Progenitor cell of endocrine pancreas (in vitro differentiated cells): ENCODE measurements at places on chromosomes 6 and 20. TPM values are rescaled to one million over a fixed set of nuclear protein-coding genes. Genes with fewer than 3 reads are reported as not detected.

DNA sequence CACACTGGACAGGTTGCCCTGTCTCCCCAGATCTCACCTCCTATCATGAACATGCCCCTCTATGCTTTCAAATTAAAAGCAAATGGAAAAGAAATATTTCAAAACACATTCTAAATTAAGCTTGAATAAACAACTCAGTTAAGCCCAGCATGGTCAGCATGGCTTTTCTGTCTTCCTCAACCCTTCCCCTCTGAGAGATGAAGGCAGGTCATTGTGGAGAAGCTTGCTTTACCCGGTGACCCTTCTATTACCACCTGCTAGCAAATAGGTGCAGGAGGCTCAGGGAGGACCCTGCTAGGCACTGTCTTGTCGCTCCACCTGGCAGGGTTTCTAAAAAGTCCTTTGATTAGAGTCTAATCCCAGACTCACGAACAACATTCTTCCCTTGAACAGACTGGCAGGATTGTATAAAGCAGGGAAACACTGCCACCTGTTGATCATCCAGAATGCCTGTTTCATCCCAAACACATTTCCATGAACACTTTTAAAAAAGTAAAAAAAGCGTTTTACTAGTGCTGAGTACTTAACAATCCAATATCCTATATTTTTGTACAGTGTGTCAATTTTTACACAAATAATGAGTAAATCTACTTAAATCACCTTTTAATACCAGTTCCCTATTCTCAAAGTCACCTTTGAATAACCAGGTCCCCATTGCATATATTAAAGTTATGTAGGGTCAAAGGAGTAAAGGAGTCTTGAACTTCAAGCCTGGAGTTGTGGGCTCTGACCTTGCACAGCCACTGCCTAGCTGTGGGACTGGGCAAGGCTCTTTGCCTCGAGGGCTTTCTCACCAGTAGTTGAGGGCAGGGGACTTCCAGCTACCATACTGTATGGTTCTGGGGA, 75.5 kb downstream of the GPR6 start:
- H3K27ac ChIP-seq: no peak overlapping the region
- no peaks in the 10 kb centered on the region for H3K36me3 ChIP-seq
- no peak for DNase-seq
- no peak overlapping the region for H3K4me3 ChIP-seq

TRIM10 gene
- total RNA-seq: not detected in 2 replicates

- H3K4me1 ChIP-seq: no peaks in the 10 kb centered on the region
- DNase-seq: no peak
- no peak overlapping the region for H3K4me3 ChIP-seq
- no peak overlapping the region for H3K27ac ChIP-seq
- no peaks in the 10 kb centered on the region for H3K36me3 ChIP-seq
These were observed 4.1 kb downstream of the SLC22A7 start for GRCh38 chr6:43302126-43302525.

- peaks cover 20% of the 10 kb centered on the region for H3K4me1 ChIP-seq
- no peaks in the 10 kb centered on the region for H3K36me3 ChIP-seq
- no peaks in the 10 kb centered on the region for H3K27me3 ChIP-seq
- H3K4me3 ChIP-seq: no peak overlapping the region
These were observed 160.4 kb downstream of the ZFP64 start for GRCh38 chr20:52031206-52031562.

DNA sequence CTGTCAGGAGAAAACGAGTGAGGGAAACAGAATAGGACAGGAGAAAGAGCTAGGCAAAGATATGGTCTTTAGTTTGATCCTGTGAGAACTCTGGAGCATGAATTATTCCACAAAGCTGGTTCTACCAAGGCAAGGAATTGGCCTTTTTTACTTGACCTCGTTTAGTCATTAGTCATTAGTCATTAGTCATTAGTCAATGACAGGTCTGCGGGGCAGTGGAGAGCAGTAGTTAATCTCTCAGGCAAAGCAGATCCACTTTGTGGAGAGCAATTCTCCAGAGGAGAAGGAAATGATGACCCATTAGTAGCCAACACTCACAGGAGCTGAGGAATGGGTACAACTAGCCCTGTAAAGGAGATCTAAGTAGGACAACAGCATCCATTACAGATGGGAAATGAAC, 22.0 kb upstream of the ABCC10 start:
- H3K4me3 ChIP-seq: no peak overlapping the region
- DNase-seq: no peak
- no peaks in the 10 kb centered on the region for H3K27me3 ChIP-seq

DNA sequence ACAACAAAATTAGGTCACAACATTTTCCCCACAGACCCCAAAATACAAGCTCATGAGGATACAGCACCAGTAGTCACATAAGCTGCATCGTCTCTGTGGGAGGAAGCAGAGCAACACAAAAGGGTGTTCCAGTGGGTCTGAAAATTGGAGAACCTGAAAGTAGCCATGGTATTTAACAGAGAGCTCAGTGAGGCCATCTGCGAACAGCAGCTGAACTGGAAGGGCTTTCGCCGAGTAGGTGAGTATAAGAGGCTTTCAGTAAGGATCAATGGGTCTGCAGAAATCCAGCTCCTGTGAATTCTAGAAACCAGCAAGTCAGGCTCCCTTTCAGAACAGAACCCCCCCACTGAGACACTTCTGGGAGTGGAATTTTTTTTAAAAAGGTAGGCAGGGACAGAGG, 120.0 kb upstream of the RREB1 start:
- no peak for DNase-seq
- H3K36me3 ChIP-seq: no peaks in the 10 kb centered on the region
- H3K27ac ChIP-seq: no peak overlapping the region
- H3K4me1 ChIP-seq: no peaks in the 10 kb centered on the region
- H3K27me3 ChIP-seq: peaks cover 4% of the 10 kb centered on the region
- H3K4me3 ChIP-seq: no peak overlapping the region

- no peak overlapping the region for H3K27ac ChIP-seq
- no peak overlapping the region for H3K4me3 ChIP-seq
- H3K27me3 ChIP-seq: no peaks in the 10 kb centered on the region
- peaks cover 3% of the 10 kb centered on the region for H3K4me1 ChIP-seq
These were observed 342.0 kb downstream of the TBC1D32 start for GRCh38 chr6:120992257-120992656.

GRCh38 chr20:35120012-35120701, 27.0 kb downstream of the EDEM2 start:
- peaks cover 34% of the 10 kb centered on the region for H3K36me3 ChIP-seq
- no peak for DNase-seq
- H3K27me3 ChIP-seq: no peaks in the 10 kb centered on the region
- peak overlapping the region; percentile 27 for H3K27ac ChIP-seq
- no peaks in the 10 kb centered on the region for H3K4me1 ChIP-seq

DNA sequence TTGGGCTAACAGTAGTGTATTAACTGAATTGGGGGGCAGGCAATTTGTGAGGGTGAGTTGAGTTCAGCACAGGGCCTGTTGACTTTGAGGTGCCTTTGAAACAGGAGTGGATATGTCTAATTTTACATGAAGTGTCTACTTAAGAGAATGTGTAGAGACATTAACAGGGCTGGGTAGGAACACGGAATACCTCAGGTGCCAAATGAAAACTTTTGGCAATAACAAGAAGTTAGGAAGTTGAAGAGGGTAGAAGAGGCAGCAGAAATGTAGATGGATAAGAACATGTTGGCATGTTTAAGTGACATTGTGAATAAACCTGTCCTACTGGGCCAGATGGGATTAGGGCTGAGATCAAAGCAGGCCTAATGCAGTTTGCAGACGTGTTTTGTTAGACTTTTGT, 117.0 kb downstream of the SLC16A10 start:
- peaks cover 22% of the 10 kb centered on the region for H3K4me1 ChIP-seq
- no peak overlapping the region for H3K27ac ChIP-seq
- no peak for DNase-seq
- H3K36me3 ChIP-seq: no peaks in the 10 kb centered on the region
- H3K4me3 ChIP-seq: no peak overlapping the region

DNA sequence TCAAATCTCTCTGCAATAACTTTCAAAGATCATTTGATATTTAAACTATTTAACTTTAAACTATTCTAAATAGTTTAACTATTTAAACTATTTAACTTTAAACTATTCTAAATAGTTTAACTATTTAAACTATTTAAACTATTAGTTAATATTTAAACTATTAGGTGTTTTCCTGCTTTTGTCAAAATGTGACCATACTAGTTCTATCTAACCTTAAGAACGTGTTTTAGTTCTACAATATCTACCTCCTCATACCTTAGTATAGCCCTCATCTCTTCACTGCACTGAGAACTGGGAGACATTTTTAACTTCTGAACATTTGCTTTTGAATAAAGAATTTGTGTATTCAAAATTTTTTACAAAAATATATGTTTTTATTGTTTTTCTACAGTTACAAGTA, 429.1 kb downstream of the ADGRB3 start:
- no peaks in the 10 kb centered on the region for H3K27me3 ChIP-seq
- H3K27ac ChIP-seq: no peak overlapping the region
- peaks cover 2% of the 10 kb centered on the region for H3K4me1 ChIP-seq
- DNase-seq: no peak
- no peak overlapping the region for H3K4me3 ChIP-seq
- H3K36me3 ChIP-seq: no peaks in the 10 kb centered on the region

RHAG gene
- not detected in 2 replicates for total RNA-seq

OR2H2 gene
- not detected in 2 replicates for total RNA-seq

GRCh38 chr20:57790176-57790575, 80.4 kb upstream of the PMEPA1 start:
- no peak overlapping the region for H3K27ac ChIP-seq
- H3K27me3 ChIP-seq: peaks cover 12% of the 10 kb centered on the region
- H3K36me3 ChIP-seq: no peaks in the 10 kb centered on the region
- H3K4me3 ChIP-seq: no peak overlapping the region
- peaks cover 13% of the 10 kb centered on the region for H3K4me1 ChIP-seq

SGK1 gene
- 13.9 and 17.8 TPM in 2 replicates for total RNA-seq

DNA sequence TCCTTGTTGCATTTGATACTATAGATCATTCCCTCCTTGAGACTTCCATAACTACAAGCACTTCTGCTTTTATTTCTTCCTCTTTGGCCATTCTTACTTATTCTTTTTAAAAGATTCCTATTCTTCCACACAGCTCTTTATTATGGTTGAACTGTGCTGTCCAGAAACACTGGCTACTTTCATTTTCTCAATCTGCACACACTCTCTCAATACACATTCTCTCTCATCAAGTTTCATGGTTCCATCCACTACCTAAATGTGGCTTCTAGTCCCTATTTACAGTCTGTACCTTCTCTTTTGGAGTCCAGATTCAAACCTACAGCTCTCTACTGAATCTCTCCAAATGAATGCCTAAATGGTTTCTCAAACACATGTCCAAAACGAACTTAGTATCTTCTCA, 214.3 kb upstream of the RSPO3 start:
- no peak for DNase-seq
- no peaks in the 10 kb centered on the region for H3K36me3 ChIP-seq
- H3K4me1 ChIP-seq: peaks cover 6% of the 10 kb centered on the region

RSPO3 gene
- total RNA-seq: 0.36 and 0.43 TPM in 2 replicates

- no peak overlapping the region for H3K27ac ChIP-seq
- H3K4me3 ChIP-seq: no peak overlapping the region
- no peak for DNase-seq
- H3K4me1 ChIP-seq: no peaks in the 10 kb centered on the region
- no peaks in the 10 kb centered on the region for H3K36me3 ChIP-seq
- H3K27me3 ChIP-seq: peaks cover 6% of the 10 kb centered on the region
These were observed 15.8 kb upstream of the SIRPG start for GRCh38 chr20:1673424-1673823.

E2F1 gene
- 26.2 and 26.5 TPM in 2 replicates for total RNA-seq

DNA sequence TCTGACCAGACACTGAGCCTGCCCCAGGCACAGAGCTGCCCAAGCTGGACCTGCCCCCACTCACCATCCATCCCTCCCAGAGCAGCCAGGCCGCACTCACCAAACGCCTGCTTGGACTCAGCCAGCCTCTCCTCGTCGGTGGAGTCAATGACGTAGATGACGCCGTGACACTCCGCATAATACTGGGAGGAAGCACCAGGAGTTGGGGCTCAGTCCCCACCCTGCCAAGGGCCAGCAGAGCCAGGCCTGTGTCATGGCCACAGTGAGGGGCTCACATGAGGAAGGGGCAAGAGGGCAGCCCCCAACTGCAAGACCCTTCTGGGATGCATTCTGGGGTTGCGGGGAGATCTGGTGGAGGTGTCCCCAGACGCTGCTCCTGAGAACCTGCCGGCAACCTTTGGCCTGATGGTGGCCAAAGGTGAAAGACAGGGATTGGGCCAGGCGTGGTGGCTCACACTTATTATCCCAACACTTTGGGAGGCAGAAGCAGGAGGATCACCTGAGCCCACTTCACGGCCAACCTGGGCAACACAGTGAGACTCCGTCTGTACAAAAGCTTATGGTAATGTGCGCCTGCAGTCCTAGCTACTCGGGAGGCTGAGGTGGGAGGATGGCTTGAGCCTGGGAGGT, 5.6 kb downstream of the ARFRP1 start:
- no peak overlapping the region for H3K27ac ChIP-seq
- DNase-seq: no peak
- peaks cover 4% of the 10 kb centered on the region for H3K36me3 ChIP-seq
- H3K27me3 ChIP-seq: no peaks in the 10 kb centered on the region
- H3K4me1 ChIP-seq: peaks cover 5% of the 10 kb centered on the region

SLC4A11 gene
- 1.9 and 2.0 TPM in 2 replicates for total RNA-seq

DNA sequence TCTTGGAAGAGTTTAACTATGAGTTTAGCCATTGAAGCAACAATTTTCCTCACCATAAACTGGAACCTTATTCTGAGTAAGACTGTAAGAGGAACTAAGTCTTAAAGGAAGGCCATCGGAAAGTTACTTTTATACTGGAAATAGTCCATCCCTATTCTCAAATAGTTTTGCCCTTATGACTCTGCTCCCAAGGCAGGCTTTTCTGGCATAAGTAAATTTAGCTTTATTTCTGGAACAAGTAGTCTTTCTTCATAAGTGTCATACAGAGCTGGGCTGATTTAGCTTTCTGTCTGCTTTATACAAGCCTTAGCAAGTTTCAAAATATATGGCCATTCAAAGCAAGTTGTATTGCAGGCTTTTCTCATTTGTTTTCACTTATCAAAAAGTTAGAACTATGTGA, 328.1 kb downstream of the HACE1 start:
- no peak for DNase-seq
- H3K4me1 ChIP-seq: peaks cover 18% of the 10 kb centered on the region
- no peak overlapping the region for H3K27ac ChIP-seq
- no peak overlapping the region for H3K4me3 ChIP-seq
- no peaks in the 10 kb centered on the region for H3K27me3 ChIP-seq
- H3K36me3 ChIP-seq: no peaks in the 10 kb centered on the region

GRCh38 chr6:32190054-32190851, at the start of gene PBX2:
Gene PBX2, minus strand, starts transcription at chr6:32190202. Its CDS starts 287 bp downstream, at chr6:32189915.
- peak within 1 kb of the TSS; percentile 97 for H3K27ac ChIP-seq
- DNase-seq: no peak
- peaks cover 53% of the 10 kb centered on the region for H3K4me1 ChIP-seq
- H3K4me3 ChIP-seq: peak within 1 kb of the TSS; percentile 87
- H3K27me3 ChIP-seq: no peaks in the 10 kb centered on the region
- H3K36me3 ChIP-seq: peaks cover 14% of the 10 kb centered on the region

DNA sequence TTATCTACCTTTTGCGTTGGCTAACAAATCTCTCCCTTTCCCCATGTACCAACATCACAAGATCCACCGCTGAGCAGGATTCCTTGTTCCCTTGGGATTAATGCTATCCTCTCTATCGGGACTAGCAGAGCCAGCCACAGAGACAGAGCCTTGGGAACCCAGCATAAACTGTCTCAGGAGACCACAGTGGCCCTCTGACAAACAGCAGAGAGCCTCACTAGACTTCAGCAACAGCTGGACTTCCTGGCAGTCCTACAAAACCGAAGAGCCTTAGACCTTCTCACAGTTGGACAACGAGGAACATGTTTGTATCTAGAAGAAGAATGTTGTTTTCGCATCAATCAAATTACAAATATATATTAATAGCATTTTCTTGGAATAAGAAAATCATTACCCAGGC, 39.6 kb upstream of the POU5F1 start:
- no peak overlapping the region for H3K27ac ChIP-seq
- peaks cover 5% of the 10 kb centered on the region for H3K27me3 ChIP-seq
- H3K4me1 ChIP-seq: peaks cover 5% of the 10 kb centered on the region
- no peak overlapping the region for H3K4me3 ChIP-seq
- DNase-seq: no peak
- H3K36me3 ChIP-seq: no peaks in the 10 kb centered on the region
